Activated CD4-positive, alpha-beta T cell treated with anti-CD3 and anti-CD28 coated beads, Interleukin-2, amount 50 U/mL, for 1 hour (primary cell): ENCODE measurements at places on chromosomes 1 and 21.

GRCh38 chr1:47225430-47226100 lies 6.5 kb downstream of the TAL1 start:
- DNase-seq, result no peak

DNA sequence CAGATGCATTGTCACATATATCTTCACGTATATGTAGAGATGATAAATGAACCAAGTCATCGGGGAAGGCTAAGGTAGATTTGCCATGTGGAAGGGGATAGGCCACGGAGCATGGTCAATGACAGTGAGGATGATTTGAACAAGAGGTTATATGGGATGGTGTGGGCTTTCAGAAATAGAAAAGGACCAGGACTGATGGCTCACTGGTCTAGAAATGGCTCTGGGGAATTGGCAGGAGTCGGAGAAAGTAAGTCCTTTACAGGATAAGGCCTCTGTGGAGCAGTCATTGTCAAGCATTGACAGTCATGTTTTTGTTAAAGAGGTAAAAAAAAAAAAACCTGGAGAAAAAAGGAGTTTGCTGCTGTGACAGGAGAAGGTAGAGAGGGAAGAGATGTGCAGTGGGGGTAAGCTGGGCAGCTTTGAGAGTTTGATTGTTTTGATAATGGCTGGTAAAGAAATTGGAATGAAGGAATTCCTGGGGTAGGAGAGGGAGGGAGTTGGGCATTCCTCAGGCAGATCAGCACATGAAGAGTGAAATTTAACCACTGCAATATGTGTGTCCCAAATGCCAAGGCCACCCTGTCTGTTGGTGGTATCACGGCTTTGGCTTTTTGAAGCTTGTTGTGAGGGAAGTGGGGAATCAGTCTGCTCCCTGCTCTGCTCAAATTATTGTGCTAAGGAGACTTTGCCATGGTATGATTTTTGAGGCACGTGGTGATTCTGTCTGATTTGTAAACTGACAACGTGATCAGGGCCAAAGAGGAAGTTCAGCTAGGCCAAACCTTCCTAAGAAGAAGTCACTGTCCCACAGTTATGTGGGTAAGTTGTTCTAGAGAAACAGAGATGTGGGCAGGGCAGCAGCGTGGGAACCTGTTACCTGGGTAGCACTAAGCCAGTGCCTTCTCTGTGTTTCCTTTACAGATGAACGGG lies 26.0 kb downstream of the MACF1 start:
- peak; percentile 15 for DNase-seq

DNA sequence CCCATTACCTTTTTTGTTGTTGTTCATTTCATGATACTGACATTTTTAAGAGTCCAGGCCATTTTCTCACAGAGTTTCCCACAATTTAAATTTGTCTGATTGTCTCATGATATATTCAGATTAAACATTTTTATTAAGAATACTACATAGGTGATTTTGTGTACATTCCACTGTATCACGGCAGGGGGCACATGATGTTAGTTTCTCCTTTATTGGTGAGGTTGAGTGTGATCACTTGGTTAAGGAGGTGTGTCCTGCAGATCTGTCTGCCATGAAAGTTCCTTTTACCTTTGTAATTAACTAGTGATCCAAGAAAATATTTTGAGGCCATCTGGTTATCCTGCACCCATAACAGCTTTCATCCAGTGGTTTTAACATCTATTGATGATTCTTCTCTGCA lies 11.8 kb downstream of the RTCA start:
- DNase-seq, result peak; percentile 21

GRCh38 chr21:32425628-32426027 lies 13.1 kb downstream of the EVA1C start:
- DNase-seq, result no peak

- no peak for DNase-seq
Measured at GRCh38 chr1:115182012-115182715, 92.9 kb upstream of the TSPAN2 start.

DNA sequence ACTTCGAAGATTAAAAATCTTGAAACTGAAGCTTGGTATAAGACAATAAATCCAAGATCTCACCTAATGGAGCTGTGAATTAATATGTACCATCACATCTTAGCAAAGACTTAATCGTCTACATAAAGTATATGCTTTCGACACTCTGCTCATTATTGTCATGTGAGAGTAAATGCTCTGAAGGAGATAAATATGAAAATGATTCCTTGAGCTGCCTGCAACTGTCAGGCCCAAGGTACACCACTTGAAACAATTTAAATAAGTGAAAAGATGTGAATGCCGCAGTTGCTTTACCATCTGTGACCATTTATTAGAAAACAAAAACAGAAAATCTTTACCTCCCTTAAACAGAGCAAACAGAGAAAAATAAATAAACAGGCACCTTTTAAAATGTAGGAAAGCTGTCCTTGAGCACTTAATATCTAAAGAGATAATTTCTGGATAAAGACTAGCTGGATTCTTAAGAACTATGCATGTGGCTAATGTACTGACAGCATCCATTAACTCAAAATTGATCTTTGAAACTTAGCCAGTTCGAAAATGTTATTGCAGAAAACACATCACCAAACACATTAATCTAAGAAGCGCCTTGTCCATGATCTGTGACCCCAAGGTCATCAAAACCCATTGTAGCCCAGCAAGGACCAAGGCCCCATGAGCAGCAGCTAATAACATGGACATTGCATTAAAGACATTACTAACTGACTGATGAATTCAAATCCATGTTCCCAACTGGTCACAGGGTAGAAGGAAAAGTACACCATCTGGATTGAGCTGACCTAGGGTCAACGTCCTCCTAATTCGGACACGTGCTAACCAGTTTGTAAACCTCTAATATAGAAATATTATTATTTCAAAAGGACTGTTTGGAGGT lies 18.3 kb upstream of the KRTAP7-1 start:
- DNase-seq, result no peak

GRCh38 chr1:112935461-112936111 lies 20.4 kb downstream of the SLC16A1 start:
- DNase-seq, result no peak

- no peak for DNase-seq
Measured at GRCh38 chr1:1826356-1827088, 48.3 kb upstream of the NADK start.

DNA sequence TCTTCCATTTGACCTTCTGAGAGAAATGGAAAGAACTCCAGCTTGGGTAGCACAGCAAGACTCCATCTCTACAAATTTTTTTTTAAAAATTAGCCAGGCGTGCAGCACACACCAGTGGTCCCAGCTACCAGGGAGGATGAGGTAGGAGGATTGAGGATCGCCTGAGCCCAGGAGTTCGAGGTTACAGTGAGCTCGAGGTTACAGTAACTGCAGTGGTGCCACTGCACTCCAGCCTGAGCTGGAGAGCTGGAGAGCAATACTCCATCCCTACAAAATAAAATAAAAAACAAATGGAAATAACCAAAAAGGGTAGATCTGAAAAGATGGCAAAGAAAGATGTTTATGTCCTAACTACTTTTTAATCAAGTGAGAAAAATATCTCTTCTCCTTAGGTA lies 14.5 kb downstream of the POGZ start:
- DNase-seq, result no peak
